ENCODE measurements at places on chromosomes 6 and 20.

DNA sequence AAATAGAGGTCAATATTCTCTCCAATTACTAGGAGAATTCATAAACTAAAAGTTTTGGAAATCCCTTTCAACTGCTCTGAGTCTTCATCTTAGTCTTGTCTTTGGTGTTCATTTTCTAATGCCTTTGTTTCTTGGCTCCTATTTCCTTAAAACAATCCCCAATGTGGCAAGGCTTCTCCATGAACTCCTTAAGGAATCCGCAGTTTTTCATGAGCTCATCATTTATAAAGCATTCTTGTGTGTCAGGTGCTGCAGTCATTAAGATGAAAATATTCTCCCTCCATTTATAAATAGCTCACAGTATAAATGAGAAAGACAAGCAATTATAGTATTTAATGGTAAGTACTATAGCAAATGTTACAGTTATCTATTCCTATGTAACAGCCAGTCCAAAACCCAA lies 4.6 kb downstream of the SPTLC3 start:
- no peak for DNase-seq

GRCh38 chr20:32667027-32667426 lies 6.7 kb downstream of the C20orf203 start:
- DNase-seq: no peak

GRCh38 chr6:26739811-26740210 lies 80.3 kb upstream of the ZNF322 start:
- DNase-seq: no peak

- DNase-seq: peak; percentile 18
These were observed 1.9 kb upstream of the ULBP1 start for GRCh38 chr6:149961728-149962425.

DNA sequence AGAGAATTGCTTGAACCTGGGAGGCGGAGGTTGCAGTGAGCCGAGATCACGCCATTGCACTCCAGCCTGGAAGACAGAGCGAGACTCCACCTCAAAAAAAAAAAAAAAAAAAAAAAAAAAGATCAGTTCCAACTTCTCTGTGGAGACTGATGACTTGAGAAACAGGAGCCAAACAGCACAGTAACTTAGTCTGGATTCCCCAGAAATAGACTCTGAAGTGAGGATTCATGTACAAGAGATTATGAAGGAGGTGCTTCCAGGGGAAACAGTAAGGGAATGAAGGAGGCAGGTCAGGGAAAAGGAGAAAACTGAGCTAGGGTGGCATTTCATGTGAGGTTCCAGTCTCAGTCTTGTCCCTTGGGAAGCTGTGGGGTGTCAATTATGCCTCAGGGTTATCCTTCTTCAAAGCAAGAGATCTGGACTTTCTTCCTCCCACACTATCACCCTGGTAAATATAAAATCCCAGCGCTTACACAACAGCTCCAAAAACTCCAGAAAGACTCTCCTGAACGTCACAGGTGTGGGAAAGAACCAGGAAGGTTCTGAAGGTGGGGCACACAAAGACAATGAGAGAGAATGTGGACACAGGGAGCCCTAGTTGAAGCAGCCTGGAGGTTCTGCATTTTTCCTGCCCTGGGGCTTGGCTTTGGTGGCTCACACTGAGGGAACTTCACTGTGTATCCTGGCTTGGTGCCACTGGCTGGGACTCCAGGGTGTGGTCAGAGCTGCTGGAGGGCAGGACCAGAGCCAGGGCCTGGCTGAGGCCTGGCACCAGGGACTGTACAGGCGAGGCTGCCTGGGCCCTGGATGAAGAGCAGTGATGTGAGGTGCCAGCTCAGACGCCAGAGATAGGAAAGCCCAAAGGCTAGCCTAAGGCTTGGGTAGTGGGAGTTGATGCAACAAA lies 46.8 kb downstream of the PCNA start:
- no peak for DNase-seq

GRCh38 chr6:93675856-93676417 lies 256.6 kb upstream of the EPHA7 start:
- DNase-seq: no peak

GRCh38 chr6:129659590-129660345 lies 50.2 kb downstream of the ARHGAP18 start:
- DNase-seq: no peak

- no peak for DNase-seq
These were observed 144.5 kb upstream of the RALGAPA2 start for GRCh38 chr20:20856956-20857355.

GRCh38 chr6:89048288-89048923 lies 32.1 kb upstream of the PNRC1 start:
- no peak for DNase-seq

GRCh38 chr6:79869184-79869583 lies 78.2 kb downstream of the ELOVL4 start:
- no peak for DNase-seq

DNA sequence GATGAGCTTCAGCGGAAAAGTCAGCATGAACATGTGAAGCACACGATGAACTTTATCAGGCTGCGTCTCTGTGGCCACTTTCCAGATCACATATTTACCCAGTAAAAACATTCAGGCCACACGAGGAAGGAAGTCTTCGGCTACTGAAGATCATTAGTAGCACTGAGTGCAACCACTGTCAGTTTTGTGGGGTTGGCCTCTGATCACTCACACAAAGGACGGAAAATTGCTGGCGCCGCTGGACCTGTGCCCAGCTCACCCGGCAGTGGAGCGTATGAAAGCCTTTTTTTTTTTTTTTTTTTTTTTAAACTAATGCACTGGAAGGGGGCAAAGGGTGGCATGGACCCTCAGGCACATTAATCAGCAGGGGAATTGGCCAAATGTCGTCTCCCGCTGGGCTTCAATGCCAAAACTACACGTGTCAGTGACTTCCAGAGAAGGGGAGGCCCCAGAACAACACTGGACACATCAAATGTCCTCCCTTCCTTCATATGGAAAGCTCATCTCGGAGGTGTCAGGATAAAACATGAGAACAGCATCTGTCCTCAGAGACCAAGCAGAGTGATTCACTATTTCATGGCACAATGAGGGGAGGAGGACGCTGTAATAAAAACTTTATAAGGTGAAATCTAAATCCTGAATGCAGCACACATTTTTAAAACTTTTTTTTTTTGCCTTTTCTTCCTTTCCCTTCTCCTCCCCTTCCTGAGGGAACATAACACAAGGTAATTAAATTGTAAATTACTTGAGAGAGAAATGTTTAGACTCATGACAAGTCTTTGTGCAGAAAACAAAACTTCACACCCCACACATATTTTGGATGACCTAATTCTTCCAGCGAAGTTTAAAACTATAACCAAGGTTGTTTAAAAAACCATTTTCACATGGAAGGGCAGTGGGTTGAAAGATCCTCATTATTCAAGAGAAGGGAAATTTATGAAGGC lies 223.4 kb downstream of the FOXC1 start:
- DNase-seq: no peak

DNA sequence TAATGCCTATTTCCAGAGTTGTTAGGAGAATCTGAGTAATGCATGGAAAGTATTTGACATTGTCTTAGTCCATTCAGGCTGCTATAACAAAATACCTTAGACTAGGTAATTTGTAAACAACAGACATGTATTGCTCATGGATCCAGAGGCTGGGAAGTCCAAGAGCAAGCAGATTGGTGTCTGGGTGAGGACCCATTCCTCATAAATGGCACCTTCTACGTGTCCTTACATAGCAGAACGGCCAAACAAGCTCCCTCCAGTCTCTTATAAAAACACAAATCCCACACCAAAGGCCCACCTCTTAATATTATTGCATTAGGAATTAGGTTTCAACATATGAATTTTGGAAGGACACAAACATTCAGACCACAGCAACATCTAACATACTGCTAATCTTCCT lies 30.2 kb downstream of the MBOAT1 start:
- no peak for DNase-seq

DNA sequence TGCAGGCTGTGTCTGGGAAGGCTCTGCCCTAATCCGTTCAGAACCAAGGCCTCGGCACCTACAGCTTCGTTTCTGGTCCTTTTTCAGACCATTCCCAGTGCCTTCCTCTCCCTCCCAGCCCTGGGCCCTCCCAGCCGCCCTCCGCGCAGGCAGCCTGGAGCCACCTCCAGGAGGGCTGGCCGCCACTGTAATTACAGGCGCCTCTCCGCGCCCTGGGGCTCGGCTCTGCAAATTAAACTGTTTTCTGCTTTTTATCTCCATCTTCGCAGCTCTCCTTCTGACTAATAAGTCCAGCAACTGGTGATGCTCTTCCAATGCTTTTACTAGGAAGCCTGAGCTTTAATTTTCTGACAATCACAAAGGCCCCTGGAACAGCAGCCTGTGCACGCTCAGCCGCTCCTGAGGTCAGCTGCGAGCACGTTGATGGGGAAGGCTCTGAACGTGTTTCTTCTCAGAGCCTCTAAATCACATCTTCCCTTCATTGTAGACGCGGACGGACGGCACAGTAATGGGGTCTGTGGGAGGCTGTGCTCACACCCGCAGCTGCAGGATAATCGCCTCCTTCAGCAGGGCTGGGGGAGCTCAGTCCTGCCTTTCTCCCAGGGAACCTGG lies 194.6 kb downstream of the DLL1 start:
- DNase-seq: no peak

- peak; percentile 82 for DNase-seq
These were observed at the start of gene NECAB3 for GRCh38 chr20:33674294-33675135. Gene NECAB3, minus strand, starts transcription at chr20:33674428. Its CDS starts 76 bp downstream, at chr20:33674352.

- no peak for DNase-seq
These were observed 14.8 kb downstream of the DDRGK1 start for GRCh38 chr20:3189561-3190131.

GRCh38 chr6:23654745-23655144 lies 471.3 kb upstream of the NRSN1 start:
- DNase-seq: no peak

DNA sequence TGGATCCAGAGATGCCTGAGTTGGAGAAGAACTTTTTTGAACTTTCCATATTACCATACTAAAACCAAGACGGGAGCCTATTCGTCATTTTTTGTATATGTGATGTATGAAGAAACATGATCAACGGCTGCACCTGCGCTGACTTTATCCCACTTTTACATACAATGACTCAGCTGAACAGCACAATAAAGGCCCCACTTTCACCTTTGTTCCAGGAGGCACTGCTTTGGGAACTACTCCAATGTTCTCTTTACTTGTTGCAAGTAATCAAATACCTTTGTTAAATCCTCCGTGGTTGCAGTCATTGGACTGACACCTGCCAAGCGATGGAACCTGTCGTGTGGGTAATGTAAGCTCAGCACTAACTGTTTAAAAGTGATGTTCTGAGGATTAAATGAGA lies 17.3 kb upstream of the BTN3A2 start:
- no peak for DNase-seq

GRCh38 chr6:111173946-111174345 lies 86.6 kb downstream of the SLC16A10 start:
- no peak for DNase-seq

GRCh38 chr6:36920049-36920448 lies 34.3 kb downstream of the C6orf89 start:
- DNase-seq: no peak

- no peak for DNase-seq
These were observed 55.2 kb upstream of the CBLN4 start for GRCh38 chr20:56060486-56060885.

DNA sequence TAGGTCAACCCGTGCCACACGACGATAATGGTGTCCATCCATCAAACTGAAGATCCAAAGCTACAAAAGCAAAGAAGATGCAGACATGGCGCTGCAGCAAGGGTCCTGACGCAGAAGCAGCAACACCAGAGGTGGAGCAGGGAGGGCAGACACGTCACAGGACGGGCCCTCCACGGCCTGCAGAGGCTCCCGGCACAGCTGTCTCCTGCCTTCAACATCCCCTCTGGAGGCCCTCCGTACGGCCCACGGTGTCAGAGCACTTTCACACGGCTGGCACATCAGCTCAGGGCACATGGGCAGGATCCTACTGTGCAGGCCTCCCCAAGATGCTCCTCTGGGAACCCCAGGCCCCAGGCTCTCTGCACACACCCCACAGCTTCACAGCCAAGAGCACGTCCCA lies 37.6 kb downstream of the WDR27 start:
- DNase-seq: no peak

DNA sequence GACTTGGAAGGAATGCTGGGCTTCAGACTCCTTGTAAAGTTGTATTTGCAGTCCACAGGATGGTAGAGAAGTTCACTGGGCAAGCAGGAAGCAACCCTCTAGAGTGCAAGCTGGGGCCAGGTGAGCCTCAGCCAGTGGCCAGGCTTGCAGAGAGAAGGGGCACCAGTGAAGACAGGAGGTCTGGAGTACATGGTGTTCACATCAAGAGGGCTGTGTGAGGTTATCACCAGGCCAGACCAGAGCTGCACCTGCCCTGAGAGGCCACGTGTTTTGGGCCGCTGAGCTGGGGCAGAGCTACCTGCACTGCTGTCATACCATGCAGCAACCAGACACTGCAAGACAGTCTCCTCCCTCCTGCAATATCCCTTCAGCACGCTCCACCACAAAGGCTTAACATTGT lies 79.0 kb downstream of the SH3BGRL2 start:
- DNase-seq: no peak

GRCh38 chr6:21856456-21856825 lies 262.9 kb downstream of the SOX4 start:
- DNase-seq: no peak

DNA sequence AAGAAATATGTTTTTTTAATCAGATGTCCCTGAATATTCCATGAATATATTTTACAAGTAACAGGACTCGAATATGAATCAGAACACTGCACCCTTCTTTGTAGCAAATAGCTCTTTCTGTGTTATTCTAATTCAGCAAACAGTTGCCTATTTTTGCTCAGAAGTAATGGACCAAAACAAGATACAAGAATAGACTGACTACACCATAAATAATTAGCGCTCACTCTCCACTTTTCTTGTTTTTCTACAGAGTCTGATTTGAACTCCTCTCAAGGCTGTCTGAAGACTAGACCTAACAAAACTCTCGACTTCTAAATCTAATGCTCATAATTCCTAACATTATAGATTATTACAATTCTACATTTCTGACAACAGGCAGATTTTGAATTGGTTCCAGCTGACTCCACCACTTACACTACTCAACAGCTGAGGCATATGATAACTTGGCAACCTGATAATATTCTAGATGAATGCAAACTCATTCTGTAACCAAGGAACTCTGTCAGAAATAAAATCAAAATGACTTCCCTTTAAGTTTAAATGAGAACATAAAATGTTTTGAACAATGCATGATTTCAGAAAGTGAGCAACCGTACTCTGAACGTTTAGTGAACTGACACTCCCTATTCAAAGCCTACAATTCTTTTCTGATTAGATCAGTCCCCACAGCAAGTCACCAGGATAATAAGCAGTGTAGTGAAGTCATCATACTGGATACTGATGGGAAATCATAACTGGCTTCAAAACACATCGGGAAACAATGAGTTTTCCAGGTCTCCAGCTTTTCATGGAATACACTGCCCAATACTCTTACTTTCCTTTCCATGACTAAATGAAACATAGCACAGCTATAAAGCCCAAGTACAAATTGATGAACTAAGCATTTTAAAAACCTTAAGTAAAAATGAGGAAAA lies 114.2 kb upstream of the BEND6 start:
- DNase-seq: no peak

DNA sequence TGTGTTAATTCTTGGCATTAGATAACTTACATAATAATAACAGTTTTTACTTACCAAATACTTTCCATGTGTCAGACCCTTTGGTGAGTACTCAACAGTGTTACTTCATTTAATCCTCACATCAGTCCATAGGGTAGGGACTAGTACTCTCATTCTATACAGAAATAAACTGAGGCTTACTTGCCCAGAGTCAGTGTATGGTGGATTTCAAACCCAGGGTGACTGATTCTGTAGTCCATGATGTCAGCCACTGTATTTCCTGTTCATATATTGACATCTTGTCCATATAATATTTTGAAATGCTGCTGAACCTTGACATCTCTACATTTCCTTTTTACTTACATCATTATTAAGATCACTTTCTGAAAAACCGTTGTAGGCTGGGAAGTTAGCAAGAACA lies 2.5 kb upstream of the PNLDC1 start:
- DNase-seq: no peak

GRCh38 chr6:45556828-45557227 lies 179.1 kb upstream of the SUPT3H start:
- no peak for DNase-seq

Measured in MM.1S (cell line).